ENCODE measurements at places on chromosomes 2 and 18. TPM values are rescaled to one million over a fixed set of nuclear protein-coding genes. Genes with fewer than 3 reads are reported as not detected.

TRIB2 gene
- total RNA-seq, result 32.1 TPM

LYPD6 gene
- 0.13 TPM for total RNA-seq

ANKRD30BL gene
- not detected for total RNA-seq

CRYGD gene
- not detected for total RNA-seq

COLEC12 gene
- 9.1 TPM for total RNA-seq

TMEM17 gene
- 1.7 TPM for total RNA-seq

PCARE gene
- 0.67 TPM for total RNA-seq

ATP8B1 gene
- 5.9 TPM for total RNA-seq

All from Right ventricle myocardium superior (tissue), 1 donor.